ENCODE measurements at places on chromosomes 1 and 21.

DNA sequence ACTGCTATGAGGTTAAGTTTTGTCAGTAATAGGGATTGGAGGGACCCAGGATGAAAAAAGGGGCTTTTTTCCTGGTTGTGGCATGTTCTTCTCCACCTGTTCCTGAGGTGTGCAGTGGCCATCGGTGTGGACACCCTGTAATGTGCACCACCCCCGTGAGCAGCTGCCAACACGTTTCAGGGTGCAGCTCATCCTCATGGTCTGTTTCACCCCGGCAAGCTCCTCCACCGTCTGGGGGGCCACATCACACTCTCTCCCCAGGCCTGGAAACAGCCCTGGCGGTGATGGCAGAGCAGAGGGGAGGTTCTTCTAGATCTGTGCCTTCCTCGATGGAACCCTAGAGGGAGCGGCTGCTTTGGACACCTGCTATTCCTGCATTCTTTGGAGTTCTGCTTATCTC is 435.4 kb downstream of the MATN1 start:
- no peak for DNase-seq

- DNase-seq: no peak
Observed at GRCh38 chr1:17375651-17376050, 3.7 kb downstream of the PADI6 start.

DNA sequence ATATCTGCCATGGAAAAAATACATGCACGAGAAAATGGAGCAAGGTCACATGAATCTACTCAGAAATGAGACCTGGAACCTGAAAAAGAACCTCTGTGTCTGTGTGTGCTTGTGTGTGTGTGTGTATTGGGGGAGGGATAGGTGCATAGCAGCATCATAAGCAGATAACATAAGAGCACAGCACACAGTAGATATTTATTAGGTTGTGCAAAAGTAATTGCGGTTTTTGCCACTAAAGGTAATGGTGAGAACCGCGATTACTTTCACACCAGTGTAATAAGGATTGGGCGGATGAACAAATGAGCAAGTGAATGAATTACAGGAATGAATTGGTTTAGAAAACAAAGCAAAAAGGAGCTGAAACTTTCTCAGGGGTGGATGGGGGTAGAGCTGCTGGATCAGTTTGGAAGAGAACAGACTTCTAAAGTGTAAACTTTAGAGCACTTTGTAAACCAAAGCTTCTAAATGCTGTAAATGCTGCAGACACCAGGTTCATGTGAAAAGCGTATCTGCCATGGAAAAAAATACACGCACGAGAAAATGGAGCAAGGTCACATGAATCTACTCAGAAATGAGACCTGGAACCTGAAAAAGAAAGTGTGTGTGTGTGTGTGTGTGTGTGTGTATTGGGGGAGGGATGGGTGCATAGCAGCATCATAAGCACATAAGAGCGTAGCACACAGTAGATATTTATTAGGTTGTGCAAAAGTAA is 156.9 kb downstream of the TOMM20 start:
- DNase-seq: no peak

GRCh38 chr1:155125511-155125945 is 2.1 kb upstream of the EFNA1 start:
- no peak for DNase-seq

- no peak for DNase-seq
Observed at GRCh38 chr1:181482001-181482430, 1.3 kb upstream of the CACNA1E start.

DNA sequence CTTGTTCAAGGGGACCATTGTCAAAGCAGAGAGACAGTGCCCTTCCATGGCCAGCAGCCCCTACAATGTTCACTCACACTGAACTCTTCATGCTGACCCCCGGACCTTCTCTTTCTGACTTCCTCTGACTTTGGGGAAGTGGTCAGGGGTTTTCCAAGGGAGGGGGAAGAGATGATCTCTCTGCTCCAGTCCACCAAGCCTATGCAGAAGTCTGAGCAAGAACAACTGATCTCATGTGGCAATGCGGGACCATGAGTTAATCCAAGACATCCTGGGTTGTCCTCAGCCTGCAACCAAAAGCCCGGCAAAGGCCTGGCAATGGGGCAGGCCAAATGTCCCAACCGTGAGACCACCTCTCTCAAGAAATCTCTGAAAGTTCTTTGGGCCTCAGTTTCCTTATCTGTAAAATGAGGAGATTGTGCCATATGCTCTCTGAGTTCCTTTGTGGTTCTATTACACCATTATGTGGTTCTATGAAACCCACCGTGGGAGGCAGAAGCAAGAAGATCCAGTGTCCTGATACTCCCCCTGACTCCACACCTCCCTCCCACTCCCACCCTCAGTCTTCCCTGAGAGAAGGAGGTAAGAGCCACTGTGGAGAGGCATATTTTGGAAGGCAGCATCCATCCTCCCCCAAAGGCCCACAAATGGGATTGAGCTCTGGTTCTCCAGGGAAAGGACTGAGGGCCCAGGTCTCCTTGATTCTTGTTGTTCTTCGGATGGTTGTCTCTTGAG is 11.8 kb upstream of the ARHGEF2 start:
- no peak for DNase-seq

GRCh38 chr21:45550522-45551210 is 8.4 kb upstream of the SLC19A1 start:
- no peak for DNase-seq

DNA sequence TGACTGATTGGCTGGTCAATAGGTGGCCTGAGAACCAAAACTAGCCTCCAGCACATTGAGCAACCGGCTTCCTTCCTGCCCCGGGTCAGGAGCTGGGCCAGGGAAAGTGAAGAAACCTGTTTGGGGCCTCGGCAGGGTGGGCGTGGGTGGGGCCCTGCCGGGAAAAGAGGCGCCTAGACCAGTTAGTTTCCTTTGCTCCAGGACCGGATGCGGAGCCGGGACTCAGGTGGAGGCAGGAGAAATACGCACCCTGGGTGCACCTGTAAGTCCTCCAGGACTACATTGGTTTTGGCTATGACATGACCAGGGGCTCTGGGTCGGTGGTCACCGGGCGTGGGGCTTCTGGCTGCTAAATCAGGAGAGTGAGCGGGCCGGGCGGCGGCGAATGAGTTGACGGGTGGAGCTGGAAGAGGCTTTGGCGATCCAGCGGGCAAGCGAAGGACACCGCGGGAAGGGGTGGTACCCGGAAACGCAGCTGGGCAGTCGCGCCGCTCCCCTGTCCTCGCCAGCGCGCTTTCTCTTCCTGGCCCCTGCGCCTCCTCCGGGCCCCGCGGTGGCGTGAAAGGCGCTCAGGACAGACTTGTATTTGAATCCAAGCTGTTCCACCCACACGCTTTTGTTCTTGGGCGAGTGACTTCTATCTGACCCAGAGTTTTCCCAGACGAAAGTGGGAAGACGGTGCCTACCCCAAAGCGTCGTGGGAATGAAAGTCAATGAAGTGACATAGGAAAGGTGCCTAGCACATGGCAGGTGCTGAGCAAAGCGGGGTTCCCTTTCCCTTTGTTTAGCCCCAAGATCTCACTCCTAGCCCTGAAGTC is 30.6 kb upstream of the JUN start:
- DNase-seq: no peak

GRCh38 chr1:174923820-174924219 is 75.9 kb upstream of the CACYBP start:
- DNase-seq: no peak

DNA sequence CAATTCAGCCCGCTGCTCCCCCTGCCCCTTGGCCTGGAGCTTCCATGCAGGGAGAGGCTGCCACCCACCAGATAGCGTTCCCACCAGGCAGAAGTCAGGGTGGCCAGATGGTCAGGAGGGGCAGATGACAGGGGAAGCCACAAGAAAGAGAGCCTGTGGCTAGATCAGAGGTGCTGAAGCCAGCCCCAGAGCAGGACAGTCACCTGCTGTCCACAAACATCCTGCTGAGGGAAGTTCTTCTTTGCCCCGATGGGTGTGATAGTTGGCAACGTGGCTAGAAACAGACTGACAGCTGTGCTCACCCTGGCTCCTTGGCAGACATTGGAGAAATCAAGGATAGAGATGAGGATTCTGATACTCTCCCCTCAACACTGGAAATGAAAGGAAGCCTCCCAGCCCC is 27.2 kb upstream of the SRP9 start:
- DNase-seq: no peak
